ENCODE measurements at places on chromosomes 12 and 14.

GRCh38 chr12:42921741-42922504 lies 332.4 kb upstream of the PRICKLE1 start:
- DNase-seq: peak; percentile 53

DNA sequence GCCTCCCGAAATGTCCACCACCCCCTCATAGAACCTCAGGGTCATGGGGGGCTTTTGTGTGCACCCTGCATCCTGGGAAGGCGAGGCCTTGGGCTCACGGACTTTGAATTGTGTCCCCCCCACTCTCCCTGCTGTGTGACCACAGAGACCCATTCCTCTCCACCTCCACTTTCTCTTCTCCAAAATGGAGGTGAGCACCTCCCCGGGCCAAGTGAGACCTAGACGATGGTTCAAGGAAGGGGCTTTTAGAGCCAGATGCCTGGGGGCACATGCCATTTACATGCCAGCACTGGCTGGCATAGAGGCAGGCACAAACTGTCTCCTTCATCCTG lies 33.5 kb downstream of the CYP46A1 start:
- DNase-seq: no peak

DNA sequence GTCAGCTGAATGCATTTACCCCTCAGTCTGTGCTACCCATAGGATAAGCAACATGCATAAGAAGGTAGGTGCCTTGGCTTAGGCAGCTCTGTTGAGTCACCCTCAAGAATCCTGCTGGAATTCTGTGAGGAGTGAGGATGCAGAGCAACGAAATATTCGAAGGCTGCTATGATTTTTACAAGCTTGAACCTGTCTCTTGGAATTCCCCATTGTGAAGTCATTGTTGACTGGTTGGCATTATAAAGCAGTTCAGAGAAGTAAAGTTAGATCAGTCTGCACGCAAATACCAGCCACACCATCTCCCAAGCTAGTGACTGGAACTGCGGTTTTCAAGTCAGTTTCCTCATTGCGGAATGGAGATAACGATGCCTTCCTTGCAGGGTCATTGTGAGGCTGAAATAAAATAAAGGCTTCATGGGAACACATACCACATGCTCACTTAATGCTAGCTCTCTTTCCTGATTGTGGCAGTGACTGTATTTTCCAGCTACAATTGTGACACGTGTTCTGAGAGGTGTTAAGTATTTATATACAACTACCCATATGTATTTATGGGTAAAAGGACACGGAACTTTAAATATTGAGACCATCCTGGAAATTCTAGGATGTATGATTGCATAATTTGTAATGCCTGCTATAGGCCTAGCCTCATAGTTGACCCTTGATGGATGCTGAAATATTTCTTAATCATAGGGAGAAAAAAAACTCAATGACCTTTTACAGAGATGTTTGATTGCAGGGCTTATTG lies 96.7 kb downstream of the ETV6 start:
- peak; percentile 72 for DNase-seq

- DNase-seq: no peak
These were observed 33.0 kb upstream of the BICDL1 start for GRCh38 chr12:119956047-119956446.

GRCh38 chr14:102510616-102511520 lies 1.3 kb upstream of the ANKRD9 start:
- no peak for DNase-seq

Measured in pons (tissue), 1 donor.